Stimulated activated CD4-positive, alpha-beta T cell treated with anti-CD3 and anti-CD28 coated beads, Interleukin-1b, Interleukin-23, amount 100 ng/mL, for 1 hour (primary cell): ENCODE measurements at places on chromosomes 3 and 15.

GRCh38 chr3:147423798-147424580, 14.8 kb downstream of the ZIC1 start:
- no peak for DNase-seq

GRCh38 chr3:170207717-170208116, 14.5 kb upstream of the PRKCI start:
- DNase-seq: no peak

- no peak for DNase-seq
These were observed 32.6 kb downstream of the MAGEF1 start for GRCh38 chr3:184679056-184679816.

DNA sequence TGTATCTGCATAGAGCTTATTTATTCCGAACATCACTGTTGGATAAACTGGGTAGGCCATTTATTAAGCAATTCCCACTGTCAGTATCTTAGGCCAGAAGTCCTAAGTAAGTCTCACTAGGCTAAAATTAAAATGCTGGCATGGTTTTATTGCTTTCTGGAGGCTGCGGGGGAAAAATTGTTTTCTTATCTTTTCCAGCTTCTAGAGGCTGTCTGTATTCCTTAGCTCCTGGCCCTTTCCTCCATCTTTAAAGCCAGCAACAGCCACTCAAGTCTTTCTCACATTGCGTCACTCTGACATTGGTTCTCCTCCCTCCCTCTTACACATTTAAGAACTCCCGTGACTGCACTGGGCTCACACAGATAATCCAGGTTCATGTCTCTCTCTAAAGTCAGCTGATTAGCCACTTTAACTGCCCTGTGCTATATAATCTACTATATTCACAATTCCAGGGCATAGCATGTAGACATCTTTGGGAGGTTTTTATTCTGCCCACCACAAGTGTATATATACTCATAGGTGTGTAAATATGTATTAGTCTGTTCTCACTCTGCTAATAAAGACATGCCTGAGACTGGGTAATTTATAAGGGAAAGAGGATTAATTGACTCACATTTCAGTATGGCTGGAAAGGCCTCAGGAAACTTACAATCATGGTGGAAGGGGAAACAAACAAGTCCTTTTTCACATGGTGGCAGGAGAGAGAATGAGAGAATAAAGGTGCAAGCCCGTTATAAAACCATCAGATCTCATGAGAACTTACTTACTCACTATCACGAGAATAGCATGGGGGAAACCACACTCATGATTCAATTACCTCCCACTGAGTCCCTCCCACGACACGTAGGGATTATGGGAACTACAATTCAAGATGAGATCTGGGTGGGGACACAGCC, 113.5 kb upstream of the SLC7A14 start:
- DNase-seq: no peak

GRCh38 chr3:52265387-52265786, 13.1 kb downstream of the WDR82 start:
- DNase-seq: no peak

DNA sequence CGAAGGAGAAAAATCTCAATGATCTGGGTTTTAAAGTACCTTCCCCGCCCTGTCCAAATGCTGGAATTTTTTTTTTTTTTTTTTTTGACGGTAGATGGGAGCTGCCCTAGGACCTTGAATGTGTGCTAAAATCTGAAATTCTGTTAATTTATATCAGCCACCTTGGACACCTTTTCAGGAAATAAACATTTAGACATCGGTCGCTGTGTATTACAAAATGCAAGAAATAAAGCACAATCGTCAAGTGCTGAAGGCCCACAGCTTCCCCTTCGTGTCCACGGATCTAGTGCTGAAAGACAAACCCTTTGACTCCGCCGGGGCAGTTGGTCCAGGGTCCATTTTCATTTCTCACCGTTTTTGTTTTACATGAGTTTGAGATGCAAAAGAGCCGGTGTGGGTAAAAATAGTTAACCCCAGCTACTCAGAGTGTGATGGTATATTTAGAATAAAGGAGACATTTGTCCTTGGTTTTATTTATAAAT, 90.2 kb upstream of the CHD2 start:
- no peak for DNase-seq

DNA sequence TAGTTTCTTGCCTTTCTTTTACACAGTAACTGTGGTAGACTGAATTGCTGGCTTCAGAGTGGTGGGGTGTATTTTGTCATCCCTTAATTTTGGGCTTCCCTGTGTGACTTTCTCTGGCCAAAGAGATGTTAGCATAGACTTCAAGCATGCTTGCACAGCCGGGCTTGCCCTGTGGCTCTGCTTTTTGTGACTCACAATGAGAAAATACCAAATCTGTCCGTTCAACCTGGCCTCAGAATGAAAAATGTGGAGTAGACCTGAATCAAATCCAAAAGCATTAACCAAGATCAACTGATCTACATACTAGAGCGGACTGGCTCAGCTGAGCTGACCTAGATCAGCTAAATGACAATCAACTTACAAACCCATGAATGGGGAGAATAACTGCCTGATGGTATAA, 51.4 kb downstream of the PLAAT1 start:
- DNase-seq: no peak

DNA sequence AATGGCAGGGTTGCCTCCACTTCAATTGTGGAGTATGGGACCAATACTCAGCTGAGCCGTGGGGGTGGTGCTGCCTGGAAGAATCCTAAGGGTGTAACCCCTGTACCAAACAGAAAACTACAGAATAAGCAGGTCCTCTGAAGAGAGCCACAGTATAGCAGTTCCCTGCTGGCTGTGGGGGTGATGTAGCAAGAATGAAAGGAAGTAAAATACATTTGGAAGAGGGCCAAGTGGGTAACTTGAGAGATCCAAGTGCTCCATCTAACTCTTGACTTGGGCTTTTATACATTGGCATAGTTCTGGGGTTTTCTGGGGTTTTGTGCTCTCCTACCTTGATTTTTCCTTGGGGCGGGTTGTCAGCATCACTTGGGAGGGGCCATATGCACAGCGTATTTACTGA, 341.4 kb downstream of the OTOL1 start:
- no peak for DNase-seq

GRCh38 chr15:74657846-74658245, 38.0 kb downstream of the EDC3 start:
- DNase-seq: no peak

- no peak for DNase-seq
These were observed 30.1 kb upstream of the ATP8B4 start for GRCh38 chr15:50149090-50149489.

DNA sequence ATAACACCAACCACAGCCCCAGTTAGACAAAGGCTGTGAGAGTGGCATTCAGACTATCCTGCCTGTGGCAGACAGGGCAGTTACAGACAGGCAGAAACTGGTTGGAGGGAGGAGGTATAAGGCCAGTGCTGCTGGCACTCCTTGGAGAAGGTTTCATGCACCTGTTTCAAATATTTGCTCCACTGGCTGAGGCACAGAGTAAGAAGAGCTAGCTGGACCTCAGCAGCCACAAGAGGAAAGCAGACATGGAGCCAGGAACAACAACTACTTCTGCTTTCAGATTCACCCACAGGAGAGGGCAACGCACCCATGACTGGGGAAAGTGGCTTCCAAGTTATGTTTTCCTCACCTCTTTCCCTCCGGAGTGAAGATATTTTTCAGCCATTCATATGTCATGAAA, 11.5 kb upstream of the PRKAR2A start:
- no peak for DNase-seq

GRCh38 chr15:27956285-27956684, 142.8 kb downstream of the OCA2 start:
- DNase-seq: no peak

DNA sequence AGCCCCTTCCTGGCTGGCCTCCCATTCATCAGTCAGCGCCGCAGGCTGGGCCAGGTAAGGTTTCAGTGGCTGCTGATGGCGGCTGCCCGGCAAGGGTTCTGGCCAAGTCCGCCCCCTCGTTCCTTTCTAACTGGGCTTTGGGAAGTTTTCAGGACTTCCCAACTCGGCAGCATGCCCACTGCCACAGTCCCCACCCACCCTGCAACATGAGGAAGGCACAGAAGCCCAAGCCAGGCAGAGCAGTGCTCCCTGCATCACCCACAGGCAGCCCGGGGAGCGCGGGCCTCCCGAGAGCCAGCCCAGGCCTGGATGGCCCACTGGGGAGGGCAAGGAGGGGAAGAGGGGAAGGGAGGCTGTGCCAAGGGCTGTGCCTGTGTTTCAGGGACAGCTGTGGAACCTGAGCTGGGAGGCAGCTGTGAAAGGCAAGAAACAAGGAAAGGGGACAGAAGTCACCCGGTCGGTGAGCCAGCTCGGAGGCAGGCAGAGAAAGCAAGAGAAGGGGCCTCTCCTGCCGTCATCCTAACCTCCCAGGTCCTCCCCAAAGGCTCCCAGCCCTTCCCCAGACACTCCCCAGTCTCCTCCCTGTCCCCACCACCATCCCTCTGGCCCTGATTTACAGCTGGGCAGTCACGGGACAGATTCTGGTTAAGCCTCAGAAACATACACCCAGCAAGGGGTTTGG, 73.9 kb downstream of the CPN2 start:
- DNase-seq: no peak

DNA sequence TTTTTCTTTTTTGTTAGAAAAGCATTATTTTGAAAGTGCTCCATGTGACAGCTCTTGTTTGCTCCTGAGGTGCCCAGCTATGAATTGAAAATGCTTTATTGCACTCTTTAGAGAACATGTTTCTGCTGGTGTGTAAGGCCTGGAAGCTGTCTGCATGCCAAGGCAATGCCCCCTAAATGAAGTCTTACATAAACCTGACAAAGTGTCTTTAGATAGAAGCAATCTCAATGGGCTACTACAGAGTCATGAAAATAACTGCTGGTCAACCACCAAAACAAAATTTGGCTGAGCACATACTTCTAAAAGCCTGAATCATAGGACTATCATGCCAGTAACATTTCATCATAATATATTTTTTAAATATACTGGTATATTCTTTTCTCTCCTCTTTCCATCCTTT, 178.7 kb downstream of the THRB start:
- no peak for DNase-seq

DNA sequence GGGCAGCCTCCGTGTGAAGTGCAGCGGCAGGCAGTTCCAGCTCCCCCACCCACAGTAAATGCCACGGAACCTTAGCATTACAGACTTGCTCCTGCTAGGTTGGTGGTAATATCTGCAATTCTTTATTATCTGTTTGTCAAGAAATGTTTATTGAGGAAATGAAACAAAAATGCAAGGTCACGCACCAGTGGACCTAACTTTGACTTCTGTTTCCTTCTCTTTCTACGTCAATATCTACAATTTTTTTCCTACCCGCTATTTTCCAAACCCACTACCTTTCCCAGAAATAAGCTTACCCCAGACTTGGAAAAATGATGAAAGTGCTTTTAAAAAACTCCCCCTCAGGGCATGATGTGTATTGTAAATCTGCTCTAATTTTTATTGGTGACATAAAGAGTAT, 18.9 kb downstream of the ILDR1 start:
- no peak for DNase-seq

GRCh38 chr15:38129531-38130204, 123.0 kb upstream of the SPRED1 start:
- no peak for DNase-seq
